Midbrain (tissue), 1 donor: ENCODE measurements at places on chromosomes 7 and 10.

DNA sequence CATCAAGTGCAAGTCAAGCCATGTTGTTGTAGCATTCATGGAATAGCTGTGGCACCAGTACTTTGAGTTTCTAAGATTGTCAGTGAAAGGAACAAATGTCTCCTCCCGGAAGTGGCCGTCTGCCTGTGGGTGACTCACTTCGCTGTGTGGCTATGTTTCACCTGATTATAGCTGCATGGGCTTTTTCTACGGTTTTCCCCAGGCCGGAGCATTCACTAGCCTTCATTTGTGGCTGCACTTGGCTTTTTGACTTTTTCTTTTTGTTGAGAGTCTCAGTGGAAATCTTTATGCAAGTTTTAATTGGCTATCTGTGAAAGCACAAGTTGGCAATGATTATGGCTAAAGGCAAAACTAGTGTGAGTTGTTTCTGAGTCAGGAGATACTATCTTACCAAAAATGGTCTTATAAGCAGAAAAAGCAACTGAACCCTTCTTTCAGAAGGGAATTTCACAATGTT, 35.0 kb downstream of the SRI start:
- no peak for DNase-seq

GRCh38 chr10:119667562-119668328, 16.6 kb downstream of the BAG3 start:
- no peak for DNase-seq

DNA sequence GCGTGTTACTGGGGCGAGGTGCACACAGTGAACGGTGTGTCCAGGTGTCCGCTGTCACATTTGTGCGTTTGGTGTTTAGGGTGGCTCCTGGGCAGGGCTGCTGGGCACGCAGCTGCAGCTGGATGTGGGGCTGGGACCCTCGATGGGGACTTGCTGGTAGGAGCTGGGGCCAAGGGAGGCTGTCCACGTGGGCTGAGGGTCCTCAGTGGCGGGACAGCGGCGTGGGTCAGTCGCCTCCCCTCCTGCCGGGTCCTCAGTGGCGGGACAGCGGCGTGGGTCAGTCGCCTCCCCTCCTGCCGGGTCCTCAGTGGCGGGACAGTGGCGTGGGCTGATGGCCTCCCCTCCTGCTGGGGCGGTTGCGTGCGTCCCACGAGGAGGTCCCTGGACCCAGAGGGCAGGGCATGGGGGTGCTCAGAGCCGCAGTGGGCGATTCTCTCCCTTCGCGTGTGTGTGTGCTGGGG, 68.5 kb downstream of the INPP5A start:
- no peak for DNase-seq

GRCh38 chr10:125991392-125991791, 95.0 kb downstream of the FANK1 start:
- no peak for DNase-seq

DNA sequence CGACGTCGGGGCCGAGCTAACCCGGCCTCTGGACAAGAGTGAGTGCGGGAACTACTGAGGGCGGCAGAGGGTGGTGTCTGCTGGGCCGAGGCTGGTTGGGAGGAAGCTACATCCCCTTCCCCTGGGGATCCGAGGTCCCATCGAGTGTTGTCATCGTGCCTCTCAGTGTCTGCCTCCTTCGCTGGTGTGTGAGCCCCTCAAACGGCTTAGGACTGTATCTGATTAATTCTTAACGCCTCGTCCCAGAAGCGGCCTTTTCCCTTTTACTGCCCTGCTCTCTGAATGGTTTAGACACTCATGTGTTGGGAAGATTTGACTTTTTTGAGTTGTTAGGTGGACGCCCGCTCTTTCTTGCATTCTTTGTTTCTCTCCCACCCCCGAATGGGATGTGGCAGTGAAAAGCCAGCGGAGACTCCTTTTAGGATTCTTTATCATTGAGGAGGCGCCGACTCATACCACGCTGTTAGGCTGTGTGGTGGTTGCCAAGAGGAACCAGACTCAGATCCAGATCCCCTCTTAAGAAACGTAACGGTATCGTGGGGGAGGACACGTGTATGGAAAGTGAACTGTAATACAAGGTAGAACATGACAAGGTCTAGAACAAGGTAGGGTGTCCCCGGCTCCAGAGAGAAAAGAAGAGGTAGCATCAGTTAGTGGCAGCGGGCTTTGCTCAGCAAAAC, 631 bp downstream of the SUPV3L1 start:
- DNase-seq, result no peak

DNA sequence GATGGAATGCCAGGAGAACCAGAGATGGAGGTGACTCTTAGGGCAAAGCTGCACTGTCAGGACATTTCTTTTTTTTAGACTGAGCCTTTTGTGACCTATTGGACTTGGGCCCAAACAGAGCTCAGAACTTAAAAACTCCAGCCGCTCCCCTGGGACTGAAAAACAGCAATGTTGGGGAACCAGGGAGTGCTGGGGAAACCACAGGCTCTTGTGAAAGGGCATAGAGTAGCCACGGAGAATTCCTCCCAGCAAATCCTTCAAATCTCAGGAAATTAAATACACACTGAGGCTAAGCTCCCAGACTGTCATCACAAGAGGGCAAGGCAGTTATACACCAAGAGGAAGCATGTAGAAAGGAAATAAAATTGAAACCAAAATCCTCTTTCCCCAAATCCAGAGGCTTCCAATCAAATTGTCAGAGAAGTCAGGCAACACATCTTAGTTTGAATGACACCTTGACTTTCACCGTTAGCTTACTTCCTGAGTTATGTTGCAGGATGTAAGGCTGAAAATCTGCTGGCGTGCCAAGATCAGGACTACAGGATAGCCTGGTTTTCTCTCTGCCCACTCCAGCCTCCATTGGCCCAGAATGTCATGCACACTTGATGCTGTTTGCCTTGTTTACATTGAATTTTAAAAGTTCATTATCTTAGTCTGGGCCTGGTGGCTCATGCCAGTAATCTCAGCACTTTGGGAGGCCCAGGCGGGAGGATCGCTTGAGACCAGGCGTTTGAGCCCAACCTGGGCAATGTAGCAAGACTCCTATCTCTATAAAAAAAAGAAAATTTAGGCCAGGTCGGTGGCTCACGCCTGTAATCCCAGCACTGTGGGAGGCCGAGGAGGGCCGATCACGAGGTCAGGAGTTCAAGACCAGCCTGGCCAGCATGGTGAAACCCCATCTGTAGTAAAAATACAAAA, 2.6 kb upstream of the RFC2 start:
- no peak for DNase-seq

DNA sequence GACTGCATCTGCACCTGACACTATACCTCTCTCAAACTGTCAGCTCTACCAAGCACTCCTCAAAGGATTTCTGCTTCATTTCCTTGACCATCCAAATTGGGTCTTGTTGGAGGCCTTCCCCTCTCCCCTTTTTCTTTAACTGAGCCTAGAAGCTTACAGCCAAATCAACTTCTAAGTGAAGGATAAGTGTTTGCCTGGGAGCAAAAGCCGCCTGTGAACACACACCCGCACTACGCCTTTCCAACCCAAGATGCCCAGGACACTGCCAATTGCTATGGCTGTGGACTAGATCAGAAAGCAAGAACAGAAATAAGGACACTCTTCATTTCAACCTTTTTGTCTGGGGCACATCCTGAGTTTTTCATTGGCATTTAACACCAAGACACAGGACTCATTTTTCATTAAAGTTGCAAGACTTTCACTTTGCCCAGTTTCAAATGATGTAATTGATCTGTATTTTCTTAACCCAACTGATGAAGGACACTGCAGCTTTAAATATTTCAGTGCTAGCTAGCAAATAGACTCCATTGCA, 52.8 kb downstream of the CPEB3 start:
- peak; percentile 31 for DNase-seq

DNA sequence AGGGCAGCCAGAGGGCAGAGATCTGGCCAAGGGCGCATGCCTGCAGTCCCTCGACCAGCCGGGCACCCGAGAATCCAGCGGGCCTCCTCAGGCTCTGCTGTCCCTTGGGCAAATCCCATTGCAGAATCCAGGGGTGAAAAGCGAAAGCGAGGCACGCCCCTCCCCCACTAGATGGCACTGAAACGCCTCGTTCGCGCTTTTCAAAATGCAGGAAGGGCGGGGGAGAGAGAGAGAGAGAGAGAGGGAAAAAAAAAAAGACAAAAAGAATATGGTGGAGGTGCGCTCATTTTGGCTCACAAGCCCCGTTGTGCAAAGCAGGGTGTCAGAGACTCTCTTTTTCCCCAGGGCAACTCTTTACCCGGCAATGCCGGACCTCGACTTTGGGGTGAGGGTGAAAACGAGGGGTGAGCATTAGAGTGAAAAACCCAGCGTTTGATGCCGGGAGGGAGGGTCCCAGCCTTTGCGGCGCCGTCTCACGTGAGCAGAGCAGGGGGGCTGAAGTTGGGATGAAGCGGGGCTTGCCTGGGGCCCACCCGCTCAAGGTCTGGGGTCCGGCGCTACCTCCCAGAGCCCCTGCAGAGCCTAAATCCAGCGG, 2.5 kb upstream of the TMEM178B start:
- DNase-seq, result peak; percentile 86

DNA sequence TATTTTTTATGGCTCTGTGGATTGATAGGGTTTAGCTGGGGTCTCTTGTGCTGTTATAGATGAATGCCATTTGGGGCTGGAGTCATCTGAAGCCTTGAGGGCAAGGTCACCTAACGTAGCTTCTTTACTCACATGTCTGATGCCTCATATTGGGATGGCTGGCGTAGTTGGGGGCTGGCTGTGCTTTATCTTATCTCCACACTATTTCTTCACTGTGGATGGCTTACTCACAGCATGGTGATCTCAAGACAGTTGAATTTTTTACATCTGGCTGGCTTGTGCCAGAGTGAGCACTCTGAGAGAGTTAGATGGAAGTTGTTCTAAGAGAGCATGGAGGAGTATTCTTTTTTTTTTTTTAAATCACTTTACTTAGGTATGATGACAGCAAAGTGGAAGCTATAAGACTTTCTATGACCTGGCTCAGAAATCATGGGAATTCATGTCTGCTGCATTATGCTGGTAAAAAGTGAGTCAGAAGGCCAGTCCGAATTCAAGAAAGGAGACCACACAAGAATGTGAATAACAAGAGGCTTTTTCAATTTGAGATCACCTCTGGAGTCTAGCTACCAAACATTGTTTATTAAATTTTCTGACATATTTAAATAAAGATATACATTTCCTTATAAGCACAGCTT, 252.4 kb upstream of the TPK1 start:
- no peak for DNase-seq

DNA sequence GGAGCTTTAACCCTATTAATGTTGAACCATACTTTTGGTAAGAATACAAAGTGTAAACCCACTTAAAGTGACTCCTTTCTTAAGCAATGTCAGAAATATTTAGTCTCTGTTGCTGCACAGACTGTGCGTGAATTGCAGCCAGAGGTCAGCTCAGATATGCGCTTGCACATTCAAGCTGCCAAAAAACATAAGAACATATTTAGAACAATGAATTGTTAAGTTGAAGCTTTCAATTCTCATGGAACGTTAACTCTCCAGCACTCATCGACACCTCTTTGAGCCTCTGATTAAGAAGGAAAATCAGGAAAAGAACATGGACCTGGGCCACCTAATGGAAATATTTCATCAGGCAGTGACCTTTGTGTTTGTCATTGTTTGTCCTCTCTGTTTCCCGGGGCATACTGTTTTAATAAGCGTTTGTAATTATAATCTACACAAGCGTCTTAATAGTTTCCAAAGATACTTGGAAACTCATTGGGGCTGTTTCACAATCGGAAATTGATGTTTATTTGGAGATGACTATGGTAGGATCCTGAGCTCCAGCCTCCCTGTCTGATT, 193.0 kb upstream of the CELF2 start:
- no peak for DNase-seq

DNA sequence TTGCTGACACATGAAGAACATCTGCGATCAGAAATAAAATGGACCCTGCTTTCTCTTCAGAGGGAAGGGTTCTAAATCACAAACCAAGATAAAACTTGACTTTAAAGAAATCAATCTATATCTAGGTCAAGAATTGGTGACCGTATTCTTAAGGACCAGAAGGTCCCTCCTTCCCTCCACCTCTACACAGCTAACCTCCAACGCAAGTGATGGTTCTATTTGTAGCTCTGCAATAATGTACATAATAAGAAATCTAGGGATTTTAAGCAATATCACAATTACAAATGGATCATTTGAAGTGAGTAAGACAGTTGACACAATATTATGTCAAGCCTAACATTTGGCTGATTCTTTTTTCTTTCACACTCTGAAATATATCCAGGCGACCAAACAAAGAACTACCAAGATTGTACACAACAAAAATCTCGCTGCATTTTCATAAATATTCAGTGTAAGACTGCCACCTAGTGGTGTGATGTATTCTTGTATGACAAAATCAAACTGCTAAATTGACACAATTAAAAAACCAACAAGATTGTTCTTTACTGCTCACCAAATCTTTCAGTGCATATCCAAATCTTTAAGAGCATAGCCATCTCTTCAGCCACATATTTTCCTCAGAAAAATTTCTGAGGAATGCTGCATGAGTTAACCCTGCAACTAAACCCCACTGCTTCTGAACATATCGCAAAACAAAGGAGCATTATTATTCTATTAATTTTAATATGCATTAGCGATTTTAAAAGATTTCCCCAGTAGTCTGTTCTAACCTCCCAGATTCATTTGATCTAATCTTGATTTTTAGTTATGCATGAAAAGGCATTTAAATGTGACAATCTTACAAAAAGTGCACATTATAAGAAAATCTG, 44.5 kb downstream of the ICA1 start:
- peak; percentile 86 for DNase-seq
